ENCODE measurements at places on chromosomes 7 and 10.

DNA sequence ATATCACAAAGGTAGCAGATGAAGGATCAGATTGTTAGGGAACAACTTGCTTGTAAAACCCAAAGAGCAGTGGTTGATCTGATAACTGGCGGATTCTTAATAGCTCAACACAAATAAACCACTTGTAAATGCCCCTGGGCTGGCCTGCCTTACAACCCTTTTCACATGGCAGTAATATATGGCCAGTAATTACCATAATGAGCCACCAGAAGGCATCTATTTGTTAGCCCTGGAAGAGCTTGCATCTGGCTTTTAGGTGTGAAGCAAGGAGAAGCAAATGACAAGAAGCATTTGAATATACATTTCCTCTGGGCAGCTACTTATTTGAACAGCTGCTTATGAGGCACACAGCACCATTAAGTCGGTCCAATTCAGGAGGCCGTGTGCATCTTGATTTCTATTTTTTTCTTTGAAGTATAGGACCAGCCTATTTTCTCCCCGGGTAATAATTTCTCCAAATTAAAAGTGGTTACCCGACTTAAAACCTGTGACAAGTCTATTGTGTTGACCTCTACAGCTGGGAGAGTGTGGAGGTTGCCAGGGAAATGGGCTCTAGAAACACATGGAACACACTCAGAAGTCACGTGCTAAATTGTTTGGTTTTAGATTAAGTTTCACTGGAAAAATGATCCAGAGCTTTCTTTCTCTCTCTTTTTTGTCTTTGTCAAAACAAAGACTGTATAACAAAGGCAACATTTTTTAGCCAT is 113.4 kb downstream of the SEM1 start:
- DNase-seq: no peak
- H3K4me1 ChIP-seq: peaks cover 13% of the 10 kb centered on the region
- H3K27me3 ChIP-seq: no peaks in the 10 kb centered on the region

DNA sequence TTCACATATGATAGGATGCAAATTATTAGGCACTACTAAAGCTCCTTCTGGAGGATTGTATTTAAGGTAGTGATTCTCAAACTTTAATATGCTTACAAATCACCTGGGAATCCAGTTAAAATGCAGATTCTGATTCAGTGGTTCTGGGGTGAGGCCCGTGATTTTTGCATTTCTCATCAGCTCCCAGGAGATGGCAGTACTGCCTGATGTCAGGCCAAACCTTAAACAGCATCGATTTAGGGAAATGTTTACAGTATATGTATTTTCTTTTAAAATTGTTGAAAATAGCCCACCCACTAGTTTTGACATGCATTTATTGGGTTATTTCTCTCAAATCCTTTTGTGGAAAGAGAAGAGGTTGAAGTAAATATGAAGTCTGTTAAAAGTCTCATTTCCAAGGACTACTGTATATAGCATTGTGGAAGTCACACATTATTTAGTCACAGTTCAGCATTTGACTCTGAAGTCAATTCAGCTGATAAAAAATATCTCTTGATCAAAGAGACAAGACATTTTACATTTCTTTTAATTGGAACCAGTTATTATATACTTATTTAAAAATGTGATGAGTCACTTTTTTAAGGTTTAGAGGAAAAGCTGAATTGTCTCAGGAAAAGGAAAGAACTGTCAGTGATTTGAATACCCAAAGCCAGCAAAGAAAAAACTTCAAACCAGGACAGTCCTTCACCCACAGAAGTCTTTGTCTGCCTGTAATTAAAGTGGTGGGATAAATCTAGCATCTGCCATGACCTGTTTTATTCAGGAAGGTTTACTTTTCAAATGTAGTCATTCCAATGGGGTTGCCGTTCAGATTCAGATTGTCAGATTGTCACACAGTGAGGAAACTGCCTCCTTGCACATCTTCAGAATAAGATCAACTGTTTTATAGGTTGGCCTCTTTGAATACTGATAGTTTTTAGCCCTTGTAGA is 21.1 kb upstream of the HBP1 start:
- no peaks in the 10 kb centered on the region for H3K36me3 ChIP-seq
- DNase-seq: no peak
- H3K4me3 ChIP-seq: no peak overlapping the region
- H3K27ac ChIP-seq: no peak overlapping the region
- peaks cover 3% of the 10 kb centered on the region for H3K4me1 ChIP-seq

GRCh38 chr7:26155531-26156375 is 3.8 kb downstream of the NFE2L3 start:
- H3K4me1 ChIP-seq: peaks cover 39% of the 10 kb centered on the region
- H3K36me3 ChIP-seq: no peaks in the 10 kb centered on the region
- peak overlapping the region; percentile 20 for H3K4me3 ChIP-seq
- DNase-seq: no peak

GRCh38 chr10:51668336-51668689 is 31.1 kb downstream of the CSTF2T start:
- H3K27me3 ChIP-seq: no peaks in the 10 kb centered on the region
- no peak for DNase-seq
- H3K4me1 ChIP-seq: no peaks in the 10 kb centered on the region

- H3K36me3 ChIP-seq: no peaks in the 10 kb centered on the region
- no peak overlapping the region for H3K27ac ChIP-seq
- DNase-seq: no peak
- no peaks in the 10 kb centered on the region for H3K27me3 ChIP-seq
Measured at GRCh38 chr10:9357471-9357870, 1303.0 kb downstream of the GATA3 start.

- H3K27me3 ChIP-seq: no peaks in the 10 kb centered on the region
- DNase-seq: no peak
- no peak overlapping the region for H3K4me3 ChIP-seq
- no peaks in the 10 kb centered on the region for H3K4me1 ChIP-seq
- no peak overlapping the region for H3K27ac ChIP-seq
- H3K36me3 ChIP-seq: peaks cover 4% of the 10 kb centered on the region
Measured at GRCh38 chr10:84484541-84484940, 156.2 kb downstream of the CCSER2 start.

DNA sequence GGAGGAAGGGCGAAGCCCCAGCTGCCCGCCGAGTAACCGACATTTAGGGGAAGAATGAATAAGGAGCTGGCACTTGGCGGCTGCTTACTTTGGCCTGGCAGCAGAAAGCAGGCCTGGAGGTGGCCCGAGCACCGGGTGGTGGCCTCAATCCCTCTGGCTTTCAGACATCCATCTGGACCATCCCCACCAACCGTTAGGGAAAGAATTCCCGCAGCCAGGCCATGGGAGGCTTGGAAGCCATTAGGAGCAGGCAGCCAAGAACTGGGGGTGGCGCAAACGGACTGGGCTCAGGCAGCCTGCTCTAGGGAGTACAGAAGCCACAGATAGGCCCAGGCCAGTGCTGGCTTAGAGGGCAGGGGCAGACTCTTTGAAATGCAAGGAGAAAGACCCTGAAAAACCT is 132.7 kb downstream of the NEURL1 start:
- H3K27me3 ChIP-seq: no peaks in the 10 kb centered on the region
- no peak overlapping the region for H3K27ac ChIP-seq
- no peaks in the 10 kb centered on the region for H3K36me3 ChIP-seq
- H3K4me1 ChIP-seq: no peaks in the 10 kb centered on the region

GRCh38 chr10:121500701-121501332 is 97.4 kb downstream of the FGFR2 start:
- H3K27me3 ChIP-seq: no peaks in the 10 kb centered on the region
- H3K4me3 ChIP-seq: no peak overlapping the region
- H3K4me1 ChIP-seq: no peaks in the 10 kb centered on the region
- no peak overlapping the region for H3K27ac ChIP-seq
- DNase-seq: no peak
- peaks cover 97% of the 10 kb centered on the region for H3K36me3 ChIP-seq
